EL (cell line): ENCODE measurements at places on chromosomes 6 and 20.

DNA sequence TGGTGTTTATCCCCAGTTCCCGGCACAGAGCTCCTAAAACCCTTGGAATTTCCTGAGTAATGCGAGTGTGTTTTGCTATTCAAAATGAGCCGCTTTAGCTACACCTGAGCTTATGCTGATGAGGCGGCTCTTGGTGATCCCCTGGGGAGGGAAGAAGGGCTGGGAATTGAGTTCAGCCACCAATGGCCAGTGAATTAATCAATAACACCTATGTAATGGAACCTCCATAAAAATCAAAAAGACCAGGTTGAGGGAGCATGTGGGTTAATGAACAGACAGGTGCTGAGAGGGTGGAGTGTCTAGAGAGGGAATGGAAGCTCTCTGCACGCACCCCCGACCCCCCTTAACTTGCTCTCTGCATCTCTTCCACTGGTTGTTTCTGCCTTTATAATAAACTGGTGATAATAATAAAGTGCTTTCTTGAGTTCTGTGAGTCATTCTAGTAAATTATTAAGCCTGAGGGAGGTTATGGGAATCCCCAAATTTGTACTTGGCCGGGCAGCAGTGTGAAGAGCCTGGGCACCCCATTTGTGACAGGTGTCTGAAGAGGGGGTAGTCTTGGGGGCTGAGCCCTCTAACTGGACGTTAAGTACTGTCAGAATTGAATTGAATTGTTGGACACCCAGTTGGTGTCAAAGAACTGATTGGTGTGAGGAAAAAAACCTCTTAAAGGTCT is 24.6 kb upstream of the SERPINB1 start:
- DNase-seq = no peak

DNA sequence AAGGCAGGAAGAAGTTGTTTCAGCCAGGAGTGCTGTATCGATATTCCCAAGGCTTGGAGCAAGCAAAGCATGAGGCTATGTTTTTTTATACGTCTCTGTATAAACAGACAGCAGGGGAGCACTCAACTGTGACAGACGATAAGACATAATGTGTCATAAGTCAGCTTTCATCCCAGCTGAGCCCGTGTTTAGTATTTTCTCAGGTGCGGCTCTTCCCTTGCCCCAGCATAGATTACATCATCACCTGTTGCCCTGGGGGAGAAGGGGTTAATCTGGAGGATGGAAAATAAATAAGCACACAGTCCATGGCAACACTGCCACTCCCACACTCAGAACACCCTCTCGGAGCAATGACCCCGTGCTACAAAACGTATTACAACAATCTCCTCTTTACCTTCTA is 22.1 kb upstream of the KCNK5 start:
- no peak for DNase-seq

GRCh38 chr6:45118754-45119153 is 209.4 kb upstream of the RUNX2 start:
- no peak for DNase-seq

DNA sequence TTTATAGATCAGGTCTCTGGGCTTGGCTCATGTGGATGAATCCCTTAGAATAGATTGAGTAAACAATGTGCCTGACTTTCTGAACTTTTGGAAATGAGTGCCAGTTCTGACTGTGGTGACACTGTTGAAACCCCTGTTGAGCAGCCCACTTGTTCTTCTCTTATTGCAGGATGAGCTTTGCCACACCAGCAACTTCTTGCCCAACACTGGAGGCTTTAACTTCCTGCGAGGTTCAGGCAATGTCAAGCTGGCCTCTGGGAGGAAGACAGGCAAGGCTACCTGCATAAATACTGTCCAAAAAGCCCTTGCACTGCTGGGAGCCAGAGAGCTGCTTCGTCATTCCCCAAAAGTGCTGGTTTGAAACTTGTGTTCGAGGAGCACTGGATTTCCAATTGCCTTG is 32.8 kb upstream of the SMIM8 start:
- no peak for DNase-seq

GRCh38 chr20:10769700-10770099 is 95.9 kb upstream of the JAG1 start:
- DNase-seq = no peak

GRCh38 chr20:60053125-60053817 is 95.0 kb downstream of the CDH26 start:
- DNase-seq = no peak

- DNase-seq = no peak
Measured at GRCh38 chr6:10421921-10422736, 7.3 kb upstream of the TFAP2A start.

DNA sequence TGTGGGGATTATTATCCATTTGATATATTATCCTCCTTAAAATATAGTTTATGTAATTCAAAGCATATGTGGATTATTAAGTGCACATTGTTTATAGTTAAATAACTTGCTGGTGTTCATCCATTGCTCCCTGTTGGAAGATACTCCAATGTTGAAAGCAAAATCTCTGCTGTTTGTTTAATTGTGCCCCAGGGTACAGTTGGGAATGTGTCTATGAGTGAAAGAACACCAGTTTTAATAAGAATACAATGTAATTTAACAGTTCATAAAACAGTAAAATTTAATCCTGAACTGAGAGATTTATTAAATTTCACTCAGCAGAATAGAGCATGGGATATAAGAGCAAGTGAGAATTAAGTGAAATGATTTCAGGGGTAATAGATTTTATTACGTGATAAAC is 364.9 kb downstream of the GRIK2 start:
- no peak for DNase-seq

- peak; percentile 73 for DNase-seq
Measured at GRCh38 chr6:52540286-52540902, 36.5 kb downstream of the TRAM2 start.

GRCh38 chr6:150301846-150302519 is 66.8 kb upstream of the IYD start:
- DNase-seq = peak; percentile 52

GRCh38 chr6:3893487-3893886 is 44.3 kb downstream of the FAM50B start:
- DNase-seq = no peak

GRCh38 chr20:16106191-16106849 is 466.9 kb downstream of the KIF16B start:
- DNase-seq = no peak

GRCh38 chr6:158207422-158207788 is 39.3 kb downstream of the GTF2H5 start:
- DNase-seq = peak; percentile 48
